Testis (tissue), 5 donors: ENCODE measurements at places on chromosomes 2 and 18. TPM values are rescaled to one million over a fixed set of nuclear protein-coding genes. Genes with fewer than 3 reads are reported as not detected.

Gene EGR4
- total RNA-seq, result 12.5 TPM

DNA sequence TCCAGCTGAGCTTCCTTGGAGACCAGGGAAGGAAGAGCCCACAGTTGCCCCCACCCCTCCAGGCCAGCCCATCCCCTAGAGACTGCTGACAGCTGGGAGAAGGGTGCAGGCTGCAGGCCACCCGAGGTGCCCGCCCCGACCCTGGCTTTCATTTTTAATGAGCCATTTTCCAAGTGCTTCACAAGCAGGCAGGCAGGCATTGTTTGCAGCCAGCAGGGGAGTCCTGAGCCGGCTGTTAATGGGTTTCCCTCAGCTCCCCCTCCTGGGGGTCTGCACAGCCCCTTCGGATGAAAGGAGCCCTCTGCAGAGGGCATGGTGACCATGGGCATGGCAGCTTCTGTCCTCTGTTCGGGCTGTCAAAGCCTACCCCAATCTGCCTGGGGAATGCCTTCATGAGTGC lies 94.5 kb downstream of the ZBTB7C start:
- no peak overlapping the region for H3K4me3 ChIP-seq
- no peaks in the 10 kb centered on the region for H3K36me3 ChIP-seq
- H3K4me1 ChIP-seq, result peaks cover 4% of the 10 kb centered on the region
- DNase-seq, result no peak
- no peaks in the 10 kb centered on the region for H3K27me3 ChIP-seq

DNA sequence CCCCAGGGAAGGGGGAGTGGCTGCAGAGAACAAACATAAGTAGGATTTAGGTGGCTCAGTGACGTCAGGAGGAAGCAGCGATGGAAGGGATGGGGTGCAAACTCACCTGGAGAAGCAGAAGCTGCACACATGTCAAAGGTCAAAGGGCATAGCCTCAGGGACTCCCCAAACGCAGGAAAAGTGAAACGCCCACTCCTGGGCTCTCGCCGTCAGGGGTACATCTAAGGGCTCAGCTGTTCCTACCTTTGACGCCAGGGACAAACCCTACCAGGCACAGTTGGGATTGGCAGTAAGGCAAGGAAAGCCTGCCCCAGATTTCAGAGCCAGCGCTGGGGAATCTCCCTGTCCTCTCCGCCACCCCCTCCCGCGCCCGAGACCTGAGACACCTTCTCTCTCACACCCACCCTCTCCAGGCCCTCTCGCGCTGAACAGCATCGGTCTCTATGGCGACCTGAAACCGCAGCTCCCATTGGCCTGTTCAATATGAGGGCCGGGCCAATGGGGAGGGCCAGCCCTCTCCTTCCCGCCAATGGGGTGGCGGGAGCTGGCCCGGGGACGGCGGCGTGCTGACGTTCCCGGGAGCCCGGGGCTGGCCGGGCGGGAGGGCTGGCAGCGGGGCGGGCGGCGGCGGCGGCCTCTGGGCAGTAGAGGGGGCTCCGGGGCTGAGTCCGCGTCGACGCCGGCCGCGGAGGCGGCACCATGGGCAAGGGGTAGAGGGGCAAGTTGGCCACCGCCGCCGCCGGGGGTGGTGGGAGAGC lies at the start of the genes CCDC148 and PKP4:
CCDC148 (minus strand) TSS at position 445 of the 758 bp plus-strand sequence; CDS start at position 131, 314 bp downstream.
PKP4 (plus strand) TSS at position 644 of the 758 bp plus-strand sequence. CDS start 76,233 bp downstream, outside the sequence.
- no peaks in the 10 kb centered on the region for H3K36me3 ChIP-seq
- H3K4me1 ChIP-seq, result peaks cover 8% of the 10 kb centered on the region
- DNase-seq, result peak; percentile 95
- peak within 1 kb of the TSS; percentile 90 for H3K27ac ChIP-seq

DNA sequence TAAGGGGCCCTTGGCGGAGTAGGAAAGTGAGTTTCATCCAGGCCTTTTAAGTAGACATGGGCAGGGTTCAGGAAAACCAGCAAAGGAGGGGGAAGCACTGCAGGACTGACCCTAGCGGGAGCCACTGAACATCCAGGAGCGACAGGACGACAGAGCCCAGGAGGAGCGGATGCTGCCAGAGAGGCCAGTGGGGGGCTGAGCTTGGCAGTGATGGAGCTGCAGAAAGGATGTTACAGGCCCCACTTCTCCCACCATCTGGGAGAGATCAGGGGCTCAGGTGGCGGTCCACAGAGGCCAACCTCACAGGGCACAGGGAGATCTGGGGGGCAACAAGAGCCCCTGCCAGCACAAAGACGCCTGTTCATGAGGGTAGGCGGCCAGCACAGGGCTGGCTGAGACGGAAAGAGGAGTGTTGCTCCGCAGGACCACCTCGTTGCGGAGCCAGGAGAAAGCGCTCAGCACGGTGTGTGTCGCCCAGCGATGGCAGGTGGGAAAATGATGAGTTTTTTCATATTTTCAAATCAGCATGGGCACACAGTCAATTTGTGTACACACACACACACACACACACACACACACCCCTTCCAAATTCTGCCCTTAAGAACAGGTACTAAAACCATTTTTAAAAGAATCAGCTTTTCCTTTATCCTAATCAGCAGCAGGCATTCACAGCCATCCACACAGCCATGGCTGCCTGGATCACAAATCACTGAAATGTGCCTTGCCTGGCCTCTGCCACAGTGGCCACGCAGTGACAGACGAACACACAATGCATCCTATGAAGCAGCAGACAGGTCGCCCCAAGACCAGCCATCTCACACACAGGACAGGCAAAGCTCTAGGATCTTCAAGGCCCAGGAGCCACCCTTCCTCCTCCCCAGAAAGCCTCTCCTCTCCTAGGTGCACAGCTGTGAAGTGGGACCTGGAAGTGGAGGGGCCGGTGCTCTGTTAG lies 63.2 kb downstream of the NDUFA10 start:
- peaks cover 20% of the 10 kb centered on the region for H3K4me1 ChIP-seq
- H3K27ac ChIP-seq, result no peak overlapping the region

Gene ITGA4
- total RNA-seq, result 1.6 TPM

Gene CDKL4
- total RNA-seq, result 2.3 TPM
